Activated CD4-positive, alpha-beta T cell treated with anti-CD3 and anti-CD28 coated beads for 4 hours (primary cell): ENCODE measurements at places on chromosomes 4 and X.

DNA sequence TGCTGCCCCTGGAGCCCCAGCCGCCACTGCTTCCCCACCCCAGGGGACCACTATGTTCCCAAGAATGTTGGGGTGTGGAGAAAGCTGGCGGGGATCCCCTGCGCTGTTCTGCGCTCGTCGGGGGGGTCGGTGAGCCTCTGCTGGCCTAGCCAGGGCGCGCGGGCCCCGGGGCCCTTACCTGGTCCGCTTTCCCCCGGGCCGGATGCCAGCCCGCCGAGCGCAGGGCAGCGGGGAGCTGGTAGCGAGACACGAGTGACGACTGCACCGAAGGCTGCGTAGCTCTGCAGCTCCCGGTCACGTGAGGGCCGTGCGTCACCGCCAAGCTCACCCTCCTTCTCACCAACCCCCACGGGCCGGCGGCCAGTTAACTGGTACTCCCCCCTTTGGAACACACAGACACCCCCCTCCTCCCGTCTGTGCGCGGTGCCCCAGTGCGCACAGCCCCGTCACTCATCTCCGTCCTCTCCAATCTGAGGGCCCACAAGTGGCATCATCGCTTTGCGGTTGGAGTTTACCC lies at the start of gene BEX1:
TSS of gene BEX1 (minus strand) at position 254 of the 517 bp plus-strand sequence. CDS start 897 bp downstream, outside the sequence.
- no peak for DNase-seq

- no peak for DNase-seq
These were observed 74.1 kb downstream of the FBXO8 start for GRCh38 chr4:174209341-174209740.

GRCh38 chr4:23333946-23334878 lies 555.6 kb downstream of the PPARGC1A start:
- peak; percentile 19 for DNase-seq

DNA sequence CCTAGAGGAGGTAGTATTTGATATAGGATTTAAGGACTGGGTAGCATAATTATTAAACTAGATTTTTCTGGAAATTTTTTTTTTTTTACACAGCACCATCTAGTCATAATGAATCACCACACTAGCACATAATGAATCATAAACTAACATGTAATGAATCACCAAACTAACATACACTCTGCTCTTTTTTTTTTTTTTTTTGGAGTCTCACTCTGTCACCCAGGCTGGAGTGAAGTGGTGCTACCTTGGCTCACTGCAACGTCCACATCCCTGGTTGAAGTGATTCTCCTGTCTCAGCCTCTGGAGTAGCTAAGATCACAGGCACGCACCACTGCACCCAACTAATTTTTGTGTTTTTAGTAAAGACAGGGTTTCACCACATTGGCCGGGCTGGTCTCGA lies 92.5 kb downstream of the FAM13A start:
- no peak for DNase-seq

DNA sequence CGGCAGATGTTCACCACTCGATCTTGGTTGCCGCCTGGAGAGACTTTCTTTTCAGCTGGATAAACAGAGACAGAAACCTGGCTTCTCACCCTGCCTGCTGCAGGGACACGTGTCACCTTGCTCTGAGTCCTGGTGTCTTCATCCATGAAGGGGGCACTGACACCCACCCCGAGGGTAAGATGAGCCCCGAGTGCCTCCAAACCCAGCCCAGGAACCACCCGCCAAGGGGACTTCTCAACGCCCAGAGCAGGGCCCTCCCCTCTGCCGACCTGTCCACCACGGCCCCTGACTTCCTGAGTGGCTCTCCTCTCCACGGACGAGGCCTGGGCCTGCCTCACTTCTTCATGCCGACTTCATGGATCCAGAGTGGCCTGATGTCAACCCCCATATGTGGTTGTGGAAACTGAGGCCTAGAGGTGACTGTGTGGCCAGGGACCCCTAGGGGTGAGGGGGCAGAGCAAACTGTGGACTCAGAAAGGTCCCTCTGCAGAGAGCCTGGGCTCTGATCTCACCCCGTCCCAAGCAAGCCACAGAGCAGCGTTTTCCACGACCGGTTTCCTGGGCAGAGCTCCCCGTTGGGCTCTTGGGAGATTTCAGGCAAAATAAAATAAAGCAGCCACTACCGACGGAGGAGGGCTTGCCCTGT lies 5.1 kb downstream of the ADRA2C start:
- no peak for DNase-seq

- DNase-seq: no peak
These were observed 13.1 kb upstream of the MAGEA4 start for GRCh38 chrX:151899622-151900021.

DNA sequence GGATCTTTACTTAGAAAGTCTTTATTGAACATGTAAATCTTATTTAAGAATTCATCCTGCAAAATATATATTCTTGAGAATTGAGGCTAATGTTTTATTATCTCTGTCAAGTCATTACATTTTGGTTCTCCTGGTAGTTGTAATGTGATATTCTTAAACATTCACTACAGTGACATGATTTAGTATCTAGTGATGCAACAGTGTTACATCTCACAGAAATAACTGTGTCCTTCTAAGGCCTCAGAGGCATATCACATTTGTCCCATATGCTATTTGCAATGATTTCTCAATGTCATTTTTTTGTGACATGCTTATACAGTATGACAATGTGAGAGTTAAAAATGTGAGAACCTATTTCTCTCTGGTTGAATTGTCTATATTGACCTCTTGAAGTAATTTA lies 34.1 kb downstream of the PRRG1 start:
- DNase-seq: no peak

- DNase-seq: no peak
These were observed 2.3 kb downstream of the SPATA4 start for GRCh38 chr4:176193126-176193525.

- DNase-seq: no peak
These were observed 186.9 kb downstream of the DCHS2 start for GRCh38 chr4:154304679-154305078.

DNA sequence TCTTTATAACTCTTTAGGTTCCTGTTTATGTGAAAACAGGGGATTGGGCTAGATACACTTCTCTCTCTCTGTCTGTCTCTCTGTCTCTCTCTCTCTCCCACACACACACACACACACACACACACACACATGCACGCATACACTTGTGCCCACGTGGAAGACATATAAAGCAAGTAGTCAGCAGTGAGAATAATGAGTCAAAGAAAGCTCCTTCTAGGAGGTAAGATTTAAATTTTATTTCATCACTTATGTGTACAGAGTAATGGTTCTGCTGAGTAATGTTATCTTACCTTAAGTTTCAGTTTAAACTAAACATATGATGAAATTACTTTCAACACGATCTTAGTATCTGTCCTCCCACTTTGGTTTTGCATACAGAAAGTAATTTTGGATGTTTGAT lies 243.0 kb upstream of the TEX13A start:
- DNase-seq: no peak

DNA sequence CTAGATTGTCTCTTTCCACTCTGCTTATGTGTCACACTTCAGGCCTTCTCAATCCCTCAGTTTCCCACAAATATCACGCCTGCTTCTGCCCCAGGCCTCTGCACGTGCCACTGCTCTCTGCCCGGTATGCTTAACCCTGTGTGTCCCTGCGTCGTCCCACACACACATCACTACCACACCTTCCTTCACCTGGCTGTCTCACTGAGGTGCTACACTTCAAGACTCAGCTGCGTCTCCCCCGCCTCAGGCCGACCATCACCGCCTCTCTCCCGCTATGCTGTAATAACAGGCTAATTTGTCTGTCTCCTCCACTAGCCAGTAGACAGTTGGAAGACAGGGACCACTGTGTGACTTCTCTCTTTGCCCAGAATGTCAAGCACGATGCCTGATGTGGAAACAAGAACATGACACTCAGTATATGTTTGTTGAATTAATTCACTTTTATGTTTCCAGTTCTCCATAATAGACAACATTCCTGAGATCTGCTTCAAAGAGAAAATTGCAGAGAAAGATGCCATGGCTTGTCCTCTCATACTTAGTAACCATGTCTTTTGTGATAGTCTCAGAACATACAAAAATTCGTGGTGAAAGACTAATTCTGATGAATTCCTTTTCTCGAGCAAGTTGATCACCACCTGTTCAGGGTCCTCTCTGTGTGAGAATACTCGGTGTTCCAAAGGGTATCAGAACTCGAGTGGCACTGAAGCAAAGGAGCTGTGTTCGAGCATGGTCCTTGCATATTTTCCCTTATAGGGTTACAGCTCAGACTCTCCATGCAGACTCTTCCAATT lies 54.2 kb downstream of the AFAP1 start:
- no peak for DNase-seq

DNA sequence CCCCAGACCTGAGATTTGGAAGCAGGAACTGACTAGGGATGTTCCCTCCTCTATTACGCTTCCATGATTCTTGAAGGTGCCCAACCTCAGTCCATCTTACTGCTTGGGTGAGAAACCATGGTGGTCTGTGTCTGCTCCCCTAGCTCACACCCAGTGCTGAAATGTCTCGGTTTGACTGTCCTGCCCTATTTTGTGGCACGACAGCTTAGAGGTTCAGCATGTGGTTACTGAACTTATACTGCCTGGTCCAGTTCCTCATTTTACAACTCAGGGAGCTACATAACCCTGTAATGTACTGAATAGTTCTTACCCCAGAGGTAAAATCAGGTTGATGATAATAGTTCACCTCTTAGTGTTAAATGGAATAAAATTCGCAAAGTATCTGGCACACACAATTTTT lies 203.1 kb downstream of the RBM46 start:
- DNase-seq: no peak

- no peak for DNase-seq
These were observed 184.2 kb upstream of the GPRIN3 start for GRCh38 chr4:89491761-89492160.

- DNase-seq: no peak
These were observed 2.4 kb upstream of the CTAG2 start for GRCh38 chrX:154655786-154656185.

DNA sequence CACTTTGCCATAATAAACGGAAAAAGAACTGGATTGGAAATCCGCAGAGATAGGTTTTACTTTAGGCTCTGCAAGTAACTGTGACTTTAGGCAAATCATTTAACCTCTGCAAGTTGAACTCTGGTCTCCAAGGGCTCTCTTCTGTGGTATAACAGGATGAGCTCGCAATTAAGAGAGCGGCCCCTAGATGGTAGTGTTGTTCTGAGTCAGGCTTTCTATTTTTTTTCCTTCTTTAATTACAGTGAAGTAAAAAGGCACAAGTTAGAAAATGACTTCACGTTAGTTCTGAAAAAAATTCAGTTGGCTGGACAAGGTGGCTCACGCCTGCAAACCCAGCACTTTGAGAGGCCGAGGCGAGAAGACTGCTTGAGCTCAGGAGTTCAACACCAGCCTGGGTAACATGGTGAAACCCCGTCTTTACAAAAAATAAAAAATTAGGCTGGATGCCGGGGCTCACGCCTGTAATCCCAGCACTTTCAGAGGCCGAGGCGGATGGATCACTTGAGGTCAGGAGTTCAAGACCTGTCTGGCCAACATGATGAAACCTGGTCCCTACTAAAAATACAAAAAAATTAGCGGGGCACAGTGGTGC lies 18.0 kb downstream of the RPS3A start:
- DNase-seq: peak; percentile 28

DNA sequence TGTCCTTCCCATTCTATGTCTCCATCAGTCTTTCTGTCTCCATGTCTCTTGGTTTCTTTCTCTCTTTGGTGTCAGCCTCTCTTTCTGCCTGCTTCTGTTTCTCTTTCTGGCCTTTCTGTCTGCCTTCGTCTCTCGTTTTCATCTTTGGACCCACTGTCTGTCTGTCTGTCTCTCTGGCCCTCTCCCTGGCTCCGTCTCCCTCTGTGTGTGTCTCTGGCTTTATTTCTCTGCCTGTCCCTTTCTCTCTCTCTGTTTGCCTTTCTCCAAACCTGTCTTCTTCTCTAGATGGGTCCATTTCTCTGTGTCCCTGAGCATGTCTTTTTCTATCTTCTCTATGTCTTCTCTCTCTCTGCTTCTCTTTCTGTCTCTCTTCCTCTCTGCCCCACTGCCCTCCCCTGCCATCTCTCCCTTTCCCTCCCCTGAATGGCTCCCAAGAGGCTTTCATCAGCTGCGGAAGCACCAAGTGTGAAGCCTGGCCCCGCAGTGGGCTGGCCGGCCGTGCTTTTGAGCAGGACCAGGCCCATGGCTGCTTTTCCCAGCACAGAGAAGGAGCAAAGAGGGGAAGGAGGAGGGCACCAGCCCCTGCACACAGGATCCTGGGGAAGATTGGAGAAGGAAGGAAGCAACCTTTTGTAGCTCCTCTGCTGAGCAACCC lies 57.4 kb downstream of the PJA1 start:
- DNase-seq: no peak

- no peak for DNase-seq
These were observed 34.1 kb upstream of the NAA11 start for GRCh38 chr4:79360006-79360405.

DNA sequence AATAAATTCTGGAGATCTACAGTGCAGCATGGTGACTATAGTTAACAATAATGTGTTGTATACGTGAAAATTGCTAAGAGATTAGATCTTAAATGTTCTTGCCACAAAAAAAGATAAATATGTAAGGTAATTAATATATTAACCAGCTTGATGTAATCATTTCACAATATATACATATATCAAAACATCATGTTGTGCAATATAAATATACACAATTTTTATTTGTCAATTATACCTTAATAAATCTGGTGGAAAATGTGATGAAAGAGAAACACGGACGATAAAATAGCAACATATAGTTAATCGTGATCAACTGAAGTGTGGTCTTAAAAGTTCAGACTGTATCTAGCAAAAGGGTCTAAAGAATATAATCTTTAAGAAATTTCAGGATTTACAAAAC lies 16.5 kb upstream of the NDNF start:
- no peak for DNase-seq

DNA sequence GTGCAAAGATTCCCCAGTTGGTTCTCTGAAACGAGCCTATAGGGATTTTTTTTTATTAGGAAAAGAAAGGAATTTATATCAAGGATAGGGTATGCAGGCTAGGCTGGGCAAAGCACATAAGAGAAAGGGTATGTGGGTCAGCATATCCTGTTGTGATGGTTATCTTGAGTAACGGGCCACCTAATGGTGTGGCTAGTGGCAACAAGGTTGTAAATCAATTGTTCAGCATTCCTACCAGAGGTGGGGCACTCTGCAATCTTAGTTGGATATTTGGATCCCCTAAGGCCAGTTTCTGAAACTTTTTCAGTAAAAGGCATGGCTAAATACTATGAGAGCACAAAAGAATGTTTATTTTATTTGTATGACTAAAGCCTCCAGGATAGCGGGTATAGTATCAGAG lies 42.7 kb downstream of the DCAF12L1 start:
- DNase-seq: no peak

- no peak for DNase-seq
These were observed 23.4 kb upstream of the PLCXD1 start for GRCh38 chrX:257681-258289.

DNA sequence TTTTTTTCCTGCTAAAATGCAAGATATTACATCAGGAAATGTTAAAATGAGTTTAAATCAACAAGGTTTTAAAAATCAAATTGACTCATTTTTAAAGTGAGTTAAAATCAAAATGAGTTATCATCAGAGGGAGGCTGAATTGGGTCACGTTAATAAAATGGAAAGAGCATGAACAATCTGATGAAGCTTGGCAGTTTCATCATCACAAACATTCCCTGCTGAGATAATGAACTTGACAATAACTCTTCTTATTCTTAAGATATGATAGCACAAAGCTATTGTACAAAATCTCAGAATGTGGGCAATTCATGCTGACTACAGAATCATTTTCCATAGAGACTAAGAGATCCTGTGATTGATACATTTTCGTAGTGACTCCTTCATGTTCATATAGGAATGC lies 1086.7 kb downstream of the STIM2 start:
- no peak for DNase-seq

GRCh38 chr4:1168191-1169101 lies 3.9 kb downstream of the SPON2 start:
- no peak for DNase-seq
